ENCODE measurements at places on chromosomes 11 and 22. TPM values are rescaled to one million over a fixed set of nuclear protein-coding genes. Genes with fewer than 3 reads are reported as not detected.

Gene ZNF214
- 1.8 TPM for total RNA-seq

Gene MICAL2
- total RNA-seq = 355 TPM

Gene KRTAP5-10
- total RNA-seq = not detected

Gene MMP8
- under 0.01 TPM for total RNA-seq

Gene CD3E
- not detected for total RNA-seq

Gene RFPL2
- total RNA-seq = not detected

Gene BUD13
- total RNA-seq = 12.1 TPM

Gene MS4A2
- not detected for total RNA-seq

Gene RIBC2
- 1.4 TPM for total RNA-seq

Gene ANO1
- 1.8 TPM for total RNA-seq

Gene TH
- not detected for total RNA-seq

Gene ST14
- 0.32 TPM for total RNA-seq

Gene MAJIN
- total RNA-seq = not detected

Gene CNTF
- total RNA-seq = 0.13 TPM

Gene OR56A1
- not detected for total RNA-seq

Gene KCNA4
- total RNA-seq = not detected

Gene FOLH1
- total RNA-seq = 0.78 TPM

Gene NRXN2
- not detected for total RNA-seq

Gene C11orf91
- not detected for total RNA-seq

Gene DMC1
- 1.9 TPM for total RNA-seq

Gene KDELR3
- total RNA-seq = 146 TPM

Gene OR51I1
- total RNA-seq = not detected

Gene RAB3IL1
- 0.26 TPM for total RNA-seq

Gene APLNR
- 0.65 TPM for total RNA-seq

Gene EIF1AD
- total RNA-seq = 33.9 TPM

Gene SESN3
- total RNA-seq = 4.7 TPM

Gene VSIG2
- 1.3 TPM for total RNA-seq

Gene DNAJB13
- not detected for total RNA-seq

Gene PNPLA5
- total RNA-seq = not detected

Gene GAL3ST3
- total RNA-seq = 0.91 TPM

Gene C11orf52
- not detected for total RNA-seq

Gene OR51B4
- not detected for total RNA-seq

Gene KCNK4
- total RNA-seq = not detected

Gene FAM180B
- not detected for total RNA-seq

Gene OR2AG1
- not detected for total RNA-seq

Gene TMPRSS13
- not detected for total RNA-seq

Gene PTGDR2
- total RNA-seq = 6.8 TPM

Gene PVALB
- not detected for total RNA-seq

Gene OR5P2
- total RNA-seq = not detected

Gene UBQLN3
- total RNA-seq = under 0.01 TPM

Gene IL17REL
- not detected for total RNA-seq

Gene CEND1
- total RNA-seq = 3.8 TPM

Gene P4HA3
- total RNA-seq = 95.3 TPM

Gene DNAJB7
- total RNA-seq = not detected

Gene OR10D3
- total RNA-seq = not detected
